ENCODE measurements at places on chromosomes 12 and 14. TPM values are rescaled to one million over a fixed set of nuclear protein-coding genes. Genes with fewer than 3 reads are reported as not detected.

The TBX3 gene
- under 0.01 TPM for total RNA-seq

- no peak for DNase-seq
Observed at GRCh38 chr14:33686856-33687255, 264.0 kb downstream of the EGLN3 start.

DNA sequence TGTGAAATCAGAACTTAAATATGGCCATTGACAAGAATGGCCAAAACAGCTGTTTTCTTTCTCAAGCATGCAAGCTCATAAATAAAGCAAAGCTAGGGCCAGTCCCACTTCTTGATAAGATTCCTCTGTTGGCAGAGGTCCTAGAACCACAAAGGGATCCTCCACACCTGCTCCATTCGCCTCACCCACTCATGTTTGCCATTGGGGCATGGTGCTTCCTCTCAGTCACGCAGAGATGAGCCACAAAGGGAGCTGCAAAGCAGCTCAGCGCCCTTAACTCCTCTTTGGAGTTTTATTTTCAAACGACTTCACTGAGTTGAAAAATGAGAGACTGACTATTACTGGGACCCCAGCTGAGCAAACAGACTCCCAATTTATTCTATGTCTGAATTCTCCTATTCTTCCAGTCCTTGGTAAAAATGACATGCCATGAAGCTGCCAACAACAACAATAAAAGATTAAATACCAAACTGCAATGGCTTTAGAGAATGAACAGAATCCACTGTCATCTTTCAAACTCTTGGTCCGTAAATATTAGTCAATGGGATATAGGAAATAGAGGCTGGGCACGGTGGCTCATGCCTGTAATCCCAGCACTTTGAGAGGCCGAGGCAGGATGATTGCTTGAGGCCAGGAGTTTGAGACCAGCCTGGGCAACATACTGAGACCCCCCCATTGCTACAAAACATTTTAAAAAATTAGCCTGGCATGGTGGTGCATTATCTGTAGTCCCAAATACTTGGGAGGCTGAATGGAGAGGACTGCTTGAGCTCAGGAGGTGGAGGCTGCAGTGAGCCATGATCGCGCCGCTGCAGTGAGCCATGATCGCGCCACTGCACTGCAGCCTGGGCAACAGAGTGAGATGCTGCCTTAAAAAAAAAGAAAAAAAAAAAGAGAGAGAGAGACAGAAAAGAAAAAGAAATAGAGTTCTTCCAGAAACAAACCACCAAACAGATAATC is 16.4 kb downstream of the MANSC1 start:
- DNase-seq: peak; percentile 37

GRCh38 chr12:22899184-22899583 is 274.2 kb downstream of the ETNK1 start:
- DNase-seq: no peak

DNA sequence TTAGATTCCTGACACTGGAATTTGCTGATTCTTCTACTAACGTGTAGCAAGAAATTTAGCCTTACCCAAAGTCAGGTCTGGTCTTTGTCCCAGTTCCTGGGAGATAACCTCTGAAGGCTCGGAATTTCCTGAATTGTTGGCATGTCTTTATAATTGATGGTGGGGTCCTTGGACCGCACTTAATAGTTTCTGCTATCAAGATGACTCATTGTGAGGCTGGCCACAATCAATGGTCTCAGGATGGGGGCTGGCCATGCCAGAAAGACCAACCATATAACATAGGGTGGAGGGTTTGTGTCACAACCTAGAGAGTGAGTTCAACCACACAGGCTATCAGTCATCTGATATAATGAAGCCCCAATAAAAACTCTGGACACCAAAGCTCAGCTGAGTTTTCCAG is 259.7 kb downstream of the DAD1 start:
- DNase-seq: no peak

The TOMM20L gene
- total RNA-seq: 0.27 TPM

DNA sequence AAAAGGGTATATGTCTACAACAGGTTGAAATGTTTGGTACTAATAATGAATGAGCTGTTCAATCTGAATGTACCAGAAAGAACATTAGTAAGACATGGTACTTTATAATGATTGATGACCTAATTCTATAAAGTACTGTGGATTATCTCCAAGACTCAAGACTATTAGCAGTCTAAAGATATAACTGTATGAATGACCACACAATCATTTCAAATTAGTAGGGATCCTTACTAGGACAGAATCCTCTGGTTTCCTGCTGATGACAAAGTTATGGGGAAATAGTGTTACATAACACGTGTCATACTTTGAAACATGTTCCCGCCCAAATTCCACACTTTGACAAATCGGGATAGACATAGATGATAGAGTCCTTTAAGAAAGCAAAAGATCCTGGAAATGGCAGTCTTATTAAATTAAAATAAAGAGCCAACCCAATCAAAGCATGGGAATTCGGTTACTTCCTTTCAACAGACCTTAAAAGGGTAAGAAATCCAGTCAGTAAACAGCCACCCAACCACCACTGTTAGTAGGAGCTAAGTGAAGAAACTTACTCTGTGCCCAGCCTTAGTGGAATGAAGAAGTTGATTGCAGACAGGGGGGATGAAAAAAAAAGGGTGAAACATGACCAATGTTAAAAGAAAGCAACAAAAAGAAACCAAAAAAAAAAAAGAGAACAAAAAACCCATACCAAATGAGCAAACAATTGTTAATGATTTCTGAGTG is 2.8 kb downstream of the VPS29 start:
- DNase-seq: peak; percentile 11

GRCh38 chr14:88170333-88170732 is 152.7 kb downstream of the KCNK10 start:
- DNase-seq: no peak

Data from hematopoietic multipotent progenitor cell (in vitro differentiated cells).